ENCODE measurements at places on chromosomes 12 and 14. TPM values are rescaled to one million over a fixed set of nuclear protein-coding genes. Genes with fewer than 3 reads are reported as not detected.

DNA sequence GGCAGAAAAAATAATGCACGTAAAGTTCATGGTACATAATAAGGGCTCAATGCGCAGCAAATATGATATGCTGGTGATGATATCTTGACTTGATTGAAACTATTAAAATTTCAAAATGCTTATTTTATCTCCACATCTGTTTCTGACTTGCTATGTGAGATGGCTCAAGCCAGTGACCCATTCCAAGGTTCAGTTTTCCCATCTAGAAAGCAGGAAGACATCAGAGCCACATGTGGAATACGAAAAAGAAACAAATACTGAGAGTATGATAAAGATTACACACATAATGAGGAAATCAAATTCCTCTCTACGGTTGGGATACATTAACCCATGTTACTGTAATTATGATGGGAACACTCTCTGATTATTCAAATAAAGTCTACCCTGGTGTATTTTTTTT, 24.0 kb upstream of the TSPAN11 start:
- no peak for DNase-seq

- DNase-seq: no peak
Measured at GRCh38 chr12:27766587-27766986, 13.4 kb upstream of the KLHL42 start.

- DNase-seq: no peak
Measured at GRCh38 chr12:49692851-49693250, 14.4 kb downstream of the FMNL3 start.

- no peak for DNase-seq
Measured at GRCh38 chr12:22828066-22828465, 203.1 kb downstream of the ETNK1 start.

DNA sequence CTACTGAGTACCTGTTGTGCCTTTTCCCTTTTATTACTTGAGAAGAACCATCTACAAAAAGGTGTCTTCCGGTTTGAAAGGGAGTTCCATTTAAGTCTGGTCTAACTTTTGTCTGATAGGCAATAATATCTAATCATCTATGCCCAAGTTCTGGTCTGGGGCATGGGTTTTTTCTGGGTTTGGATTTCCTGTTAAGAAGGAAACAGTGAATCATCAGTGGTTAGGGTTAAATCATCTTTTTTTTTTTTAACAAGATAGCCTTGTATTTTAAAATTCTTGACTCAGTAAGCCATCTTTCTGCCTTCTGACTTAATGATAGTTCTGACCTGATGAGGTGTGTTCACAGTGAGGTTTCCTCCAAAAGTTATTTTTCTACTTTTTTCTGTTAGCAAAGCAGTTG, 29.3 kb upstream of the CPNE8 start:
- no peak for DNase-seq

GRCh38 chr12:24507827-24508226, 441.1 kb downstream of the BCAT1 start:
- DNase-seq: no peak

Gene ARHGAP9
- total RNA-seq: 30.8 TPM

Gene KRT78
- not detected for total RNA-seq

Gene TSHR
- 3.7 TPM for total RNA-seq

Gene LRP6
- 56.1 TPM for total RNA-seq

Gene P2RX7
- 24.5 TPM for total RNA-seq

Gene NANOG
- 0.31 TPM for total RNA-seq
